ENCODE measurements at places on chromosomes 13 and 19.

- DNase-seq, result no peak
Measured at GRCh38 chr13:76944456-76944855, 3.9 kb upstream of the ACOD1 start.

GRCh38 chr19:8561075-8561764, 16.0 kb downstream of the MYO1F start:
- DNase-seq, result no peak

GRCh38 chr19:39941615-39942365, 7.4 kb upstream of the FCGBP start:
- DNase-seq, result no peak

DNA sequence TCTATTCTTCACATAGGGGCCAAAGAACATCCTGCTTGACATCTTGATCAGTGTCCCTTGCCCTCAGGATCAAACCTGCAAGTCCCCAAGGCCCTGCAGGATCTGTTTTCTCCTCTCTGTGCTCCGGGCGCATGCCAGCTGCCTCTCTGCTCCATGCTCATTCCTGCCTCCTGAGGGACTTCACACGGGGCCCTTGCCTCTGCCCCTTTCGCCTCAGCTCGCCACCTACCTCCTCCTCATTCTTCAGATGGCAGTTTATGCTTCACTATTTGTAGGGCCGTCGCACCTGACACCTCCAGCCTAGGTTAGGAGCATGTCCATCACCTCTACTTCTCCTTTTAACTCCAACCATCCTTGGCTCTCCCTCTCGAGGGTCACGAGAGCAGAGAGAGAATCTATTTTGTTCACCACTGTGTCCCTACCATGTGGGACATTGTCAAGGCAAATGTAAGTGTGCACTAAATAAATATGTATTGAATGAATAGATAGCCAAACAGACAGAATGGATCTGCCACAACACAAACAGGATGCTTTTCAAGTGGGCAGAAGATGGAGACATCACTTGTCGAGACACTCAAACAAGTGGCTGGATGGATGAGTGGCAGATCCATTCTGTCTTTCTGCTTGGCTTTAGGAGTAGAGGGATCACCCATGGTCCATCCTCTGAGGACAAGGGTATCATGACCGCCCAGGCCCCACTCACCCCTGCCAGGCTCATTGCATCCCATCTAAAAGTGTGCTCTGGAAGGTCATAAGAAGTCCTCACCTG, 29.6 kb downstream of the ACTN4 start:
- DNase-seq, result no peak

- DNase-seq, result no peak
Measured at GRCh38 chr13:112675366-112675756, 14.5 kb upstream of the ATP11A start.

- no peak for DNase-seq
Measured at GRCh38 chr19:19098703-19099632, 35.2 kb downstream of the SLC25A42 start.

- DNase-seq, result no peak
Measured at GRCh38 chr13:46320821-46321220, 66.2 kb downstream of the RUBCNL start.

GRCh38 chr13:43229506-43229905, 206.1 kb downstream of the DNAJC15 start:
- no peak for DNase-seq

DNA sequence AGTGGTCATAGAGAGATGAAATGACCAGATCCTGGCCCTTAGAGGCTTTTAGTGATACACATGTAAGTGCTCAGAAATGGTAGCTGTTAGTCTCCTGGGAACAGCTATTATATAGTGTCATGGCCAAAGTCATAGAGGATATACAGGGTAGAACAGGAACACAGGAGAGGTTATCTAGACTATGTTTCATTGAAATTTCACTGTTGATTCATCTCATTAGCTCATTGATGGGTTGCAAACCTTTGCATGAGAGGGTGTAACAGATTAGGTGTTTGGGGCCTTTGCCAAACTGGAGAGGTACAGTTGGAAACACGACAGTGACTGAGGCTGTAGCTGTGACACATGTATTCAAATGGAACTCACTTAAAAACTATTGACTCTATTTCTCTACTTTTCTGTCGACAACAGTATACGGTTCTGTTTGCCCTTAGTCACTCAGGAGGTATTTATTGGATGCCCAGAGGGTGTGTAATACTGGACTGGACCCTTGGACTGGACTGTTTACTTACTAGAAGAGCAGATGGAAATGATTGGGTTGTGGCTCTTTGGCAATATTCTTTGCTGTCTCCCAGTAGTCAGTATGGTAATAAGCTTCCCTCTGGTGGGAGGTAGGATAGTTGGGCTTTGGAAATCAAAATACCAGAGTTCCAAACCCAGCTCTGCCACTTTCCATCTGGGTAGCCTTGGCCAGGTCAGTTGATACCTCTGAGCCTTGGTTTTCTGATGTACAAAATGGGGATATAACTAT, 29.8 kb downstream of the ARHGAP35 start:
- DNase-seq, result no peak

DNA sequence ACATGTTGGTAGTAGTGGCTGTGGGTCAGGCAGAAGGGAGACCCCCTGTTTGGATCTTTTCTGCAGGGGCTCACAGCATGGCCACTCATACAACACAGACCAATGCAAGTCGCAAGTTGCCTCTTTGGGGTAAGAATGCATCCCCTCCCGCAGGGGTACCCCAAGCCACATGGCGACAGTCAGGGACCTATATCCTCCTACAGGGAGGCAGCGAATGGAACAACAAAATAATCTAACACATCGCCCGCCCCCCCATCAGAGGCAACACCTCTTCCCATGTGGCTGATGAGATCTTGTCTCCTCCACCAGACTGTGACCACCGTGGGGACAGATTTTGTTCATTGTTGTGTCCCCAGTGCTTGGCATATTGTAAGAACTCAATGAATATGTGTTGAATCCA, 40.7 kb upstream of the PNMA8B start:
- no peak for DNase-seq

DNA sequence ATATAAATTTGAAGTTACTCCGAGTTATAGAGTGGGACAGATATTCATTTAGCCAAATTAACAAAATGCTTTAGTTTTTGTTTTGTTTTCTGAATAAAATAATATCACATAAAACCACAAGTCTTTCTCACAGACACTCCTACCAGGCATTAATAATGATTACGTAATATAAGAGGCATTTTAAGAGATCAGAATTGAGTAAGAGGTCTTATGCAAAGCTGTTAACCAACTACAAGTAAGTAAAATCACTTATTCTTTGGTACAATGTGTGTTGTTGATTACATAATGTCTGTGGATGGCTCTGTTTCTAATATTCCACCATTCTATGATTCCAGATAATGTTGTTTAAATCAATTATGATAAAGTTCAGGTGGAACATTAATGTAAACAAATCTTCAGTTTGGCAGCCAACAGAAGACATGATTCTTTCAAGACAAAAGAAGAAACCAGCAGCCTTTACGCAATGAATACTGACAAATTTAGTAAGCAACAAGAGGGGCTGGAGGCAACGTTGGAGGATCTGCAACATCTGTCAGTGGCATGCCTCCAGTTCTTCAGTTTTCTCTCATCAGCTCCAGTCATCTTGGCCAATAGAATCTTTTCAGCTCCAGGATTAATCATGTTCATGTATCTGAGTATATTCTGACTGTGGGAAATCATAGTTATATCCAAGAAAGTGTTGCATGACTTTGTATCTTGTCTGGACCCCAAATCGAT, 403.8 kb downstream of the SLITRK5 start:
- DNase-seq, result no peak
